ENCODE measurements at places on chromosomes 16 and 17.

DNA sequence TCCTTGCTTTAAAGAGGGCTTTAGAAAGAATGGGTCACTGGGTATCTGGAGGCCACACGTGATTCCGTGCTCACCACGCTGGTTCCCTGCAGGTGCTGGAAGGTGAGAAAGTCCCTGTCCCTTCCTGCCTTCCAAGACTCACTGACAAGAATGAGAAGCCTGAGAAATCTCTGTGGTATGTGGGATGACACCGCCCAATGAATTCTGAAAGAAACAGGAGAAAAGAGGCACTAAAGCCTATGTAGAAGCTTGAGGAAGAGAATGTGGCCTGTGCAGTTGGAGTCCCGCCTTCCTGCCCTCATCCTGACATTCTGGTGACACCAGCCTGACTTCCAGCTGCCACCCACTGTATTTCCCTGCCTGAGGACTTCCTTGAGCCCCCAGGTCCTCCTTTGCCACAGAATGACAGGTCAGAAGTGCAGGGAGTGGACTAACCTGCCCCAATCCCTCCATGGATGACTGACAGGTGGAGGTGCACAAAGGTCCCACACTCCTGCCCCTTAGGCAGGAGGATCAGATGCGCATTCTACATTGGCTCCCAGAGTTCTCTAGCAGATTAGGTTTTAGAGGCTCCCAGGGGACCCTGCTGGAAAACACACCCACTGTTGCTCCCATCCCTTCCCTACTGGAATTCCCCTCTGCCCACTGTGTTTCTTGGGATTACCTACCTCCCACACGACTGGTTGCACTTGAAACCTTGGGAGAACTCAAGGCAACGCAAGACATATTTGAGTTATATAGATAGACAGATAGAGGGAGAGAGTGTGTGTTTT is 38.6 kb upstream of the TENT4B start:
- no peak for DNase-seq

GRCh38 chr16:14280541-14280940 is 209.4 kb downstream of the MRTFB start:
- no peak for DNase-seq

- no peak for DNase-seq
These were observed 79.3 kb downstream of the EMP2 start for GRCh38 chr16:10501016-10501607.

DNA sequence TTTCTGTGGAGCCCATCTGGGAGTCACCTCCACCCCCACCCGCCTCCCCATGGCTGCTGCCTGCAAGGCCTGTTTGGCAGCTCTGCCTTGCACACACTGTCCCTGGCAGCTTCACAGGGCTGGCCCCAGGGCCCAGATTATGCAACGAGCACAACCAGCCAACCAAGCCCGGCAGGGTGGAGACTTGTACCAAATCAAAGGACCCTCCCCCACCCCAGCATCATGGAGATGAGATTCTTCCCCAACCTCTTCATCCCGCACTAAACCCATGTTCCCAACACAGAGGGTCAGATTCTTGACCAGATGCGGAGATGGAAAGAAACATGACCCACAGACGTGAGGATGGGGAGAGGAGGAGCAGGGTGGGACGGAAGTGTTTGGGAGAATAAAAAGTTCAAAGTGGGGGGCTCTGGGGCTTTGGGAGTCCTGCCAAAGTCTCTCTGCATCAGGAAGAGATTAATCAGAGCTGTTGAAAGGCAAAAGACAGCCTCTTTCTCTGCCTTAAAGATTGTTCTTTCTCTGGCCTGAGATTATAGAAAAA is 3.8 kb downstream of the SMARCD2 start:
- no peak for DNase-seq

- no peak for DNase-seq
These were observed 3.8 kb upstream of the DYNLL2 start for GRCh38 chr17:58079300-58080033.

- peak; percentile 98 for DNase-seq
These were observed 28.0 kb upstream of the SNN start for GRCh38 chr16:11639925-11640899.

- DNase-seq, result peak; percentile 38
These were observed 2.2 kb downstream of the NR1D1 start for GRCh38 chr17:40097931-40098845.

DNA sequence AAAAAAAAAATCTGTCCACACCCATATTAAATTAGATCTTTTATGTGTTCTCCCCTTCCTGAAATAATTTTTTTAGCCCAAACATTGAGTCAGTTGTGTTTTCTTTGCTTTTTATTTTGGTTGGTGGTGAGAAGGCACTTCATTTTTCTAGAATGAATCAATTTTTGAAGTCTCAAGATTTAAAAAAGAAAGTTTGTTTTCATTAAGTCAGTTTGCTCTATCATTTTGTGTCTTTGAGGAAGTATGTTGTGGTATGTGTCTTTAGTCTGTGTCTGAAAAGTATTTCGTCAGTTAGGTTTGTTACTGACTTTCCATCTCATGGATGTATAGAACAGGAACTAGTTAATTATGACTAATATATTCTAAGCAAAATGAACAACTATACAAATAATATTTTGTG is 3.8 kb downstream of the IGF2BP1 start:
- no peak for DNase-seq

DNA sequence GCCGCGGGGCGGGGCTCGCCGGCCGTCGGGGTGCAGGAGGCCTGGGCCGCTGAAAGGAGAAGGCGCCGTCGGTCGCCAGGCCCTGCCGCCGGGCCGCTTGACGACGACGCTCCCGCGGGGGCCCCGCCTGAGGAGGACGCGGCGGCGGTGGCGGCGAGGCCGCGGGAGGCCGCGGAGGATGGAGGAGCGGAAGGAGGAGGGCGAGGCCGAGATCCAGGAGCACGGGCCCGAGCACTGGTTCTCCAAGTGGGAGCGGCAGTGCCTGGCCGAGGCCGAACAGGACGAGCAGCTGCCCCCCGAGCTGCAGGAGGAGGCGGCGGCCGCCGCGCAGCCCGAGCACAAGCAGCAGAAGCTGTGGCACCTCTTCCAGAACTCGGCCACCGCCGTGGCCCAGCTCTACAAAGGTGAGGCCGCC is 430 bp downstream of the HAPSTR1 start:
- peak; percentile 33 for DNase-seq

DNA sequence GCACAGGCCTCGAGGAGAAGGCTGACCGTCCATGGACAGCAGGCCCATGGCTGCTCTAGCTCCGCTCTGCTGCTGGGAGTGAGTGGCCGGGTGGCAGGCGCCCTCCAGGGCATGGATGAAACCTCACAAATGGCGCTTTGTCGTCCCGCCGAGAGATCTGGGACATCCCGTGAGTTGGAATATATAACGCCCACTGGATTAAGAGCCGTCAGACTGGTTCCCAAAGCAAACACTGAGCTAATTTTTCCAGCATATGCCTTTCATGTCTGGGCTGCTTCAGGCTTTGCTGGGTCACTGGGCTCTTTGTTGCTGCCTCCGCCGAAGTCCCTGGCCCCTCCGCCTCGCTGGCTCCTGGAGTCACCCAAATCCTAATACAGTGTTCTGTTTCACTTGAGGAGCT is 266.3 kb downstream of the FOXL1 start:
- DNase-seq, result no peak

GRCh38 chr17:45170280-45170930 is 8.7 kb downstream of the HEXIM2 start:
- peak; percentile 22 for DNase-seq

- peak; percentile 20 for DNase-seq
These were observed 180.8 kb downstream of the FTO start for GRCh38 chr16:53884748-53885147.

GRCh38 chr16:82425661-82426060 is 201.1 kb upstream of the CDH13 start:
- no peak for DNase-seq

- DNase-seq, result no peak
These were observed 5.4 kb downstream of the MAP3K14 start for GRCh38 chr17:45311401-45311759.

DNA sequence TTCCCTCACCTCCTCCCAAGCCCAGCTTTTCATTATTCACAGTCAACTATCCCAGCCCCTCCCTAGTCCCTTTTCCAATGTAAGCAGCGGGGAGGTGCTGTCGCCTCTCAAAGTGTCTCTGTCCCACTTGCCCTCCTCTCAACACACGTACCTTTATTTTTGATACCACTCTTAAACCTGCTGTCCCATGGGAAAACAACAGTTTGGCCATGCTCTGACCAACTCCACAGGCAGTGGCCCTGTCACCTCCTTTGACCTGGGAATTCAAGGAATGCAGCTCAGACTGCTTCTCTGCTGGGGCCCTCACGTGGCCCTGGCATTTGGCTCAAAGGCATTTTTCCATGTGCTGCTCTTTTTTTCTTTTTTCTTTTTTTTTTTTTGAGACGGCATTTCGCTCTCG is 4.2 kb downstream of the LYRM9 start:
- peak; percentile 69 for DNase-seq

GRCh38 chr17:75572713-75573539 is 14.7 kb upstream of the MYO15B start:
- DNase-seq, result no peak

DNA sequence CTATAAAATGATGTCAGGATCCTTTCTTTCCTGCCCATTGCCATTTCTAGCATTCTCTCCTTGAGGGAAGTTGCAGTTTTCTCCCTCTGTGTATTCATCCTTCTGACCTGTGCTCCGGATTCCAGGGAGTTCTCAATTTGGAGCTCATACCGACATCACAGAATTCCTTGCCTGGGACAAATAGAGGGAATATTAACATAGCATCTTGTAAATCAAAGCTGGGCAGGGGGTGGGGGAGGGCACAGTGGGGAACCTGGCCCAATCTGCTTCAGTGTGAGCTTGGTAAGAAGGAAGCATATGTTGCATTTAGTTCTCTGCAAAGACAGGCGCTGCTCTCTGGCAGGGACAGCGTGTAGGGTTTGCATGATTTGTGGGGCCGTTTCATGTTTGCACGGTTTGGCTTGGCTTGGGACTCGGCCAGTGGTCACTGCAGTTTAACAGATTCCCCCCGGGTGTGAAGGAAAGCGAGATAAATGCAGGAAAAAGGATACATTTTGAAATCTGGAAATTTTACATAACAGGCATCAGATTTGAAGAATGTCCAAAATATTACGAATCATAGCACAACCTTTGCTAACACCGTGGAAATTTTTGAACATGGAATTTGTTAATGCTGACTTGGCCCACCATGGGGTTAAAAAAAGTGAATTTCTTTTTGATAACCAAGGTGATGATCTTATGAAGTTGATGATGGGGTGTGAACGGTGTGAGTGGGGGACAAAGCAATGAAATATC is 178.0 kb downstream of the WWOX start:
- DNase-seq, result no peak
